HuH-7 (cell line): ENCODE measurements at places on chromosomes 12 and 14.

- no peak for DNase-seq
Observed at GRCh38 chr14:39350866-39351265, 81.4 kb downstream of the FBXO33 start.

GRCh38 chr14:52129721-52130120, 60.9 kb upstream of the NID2 start:
- no peak for DNase-seq

DNA sequence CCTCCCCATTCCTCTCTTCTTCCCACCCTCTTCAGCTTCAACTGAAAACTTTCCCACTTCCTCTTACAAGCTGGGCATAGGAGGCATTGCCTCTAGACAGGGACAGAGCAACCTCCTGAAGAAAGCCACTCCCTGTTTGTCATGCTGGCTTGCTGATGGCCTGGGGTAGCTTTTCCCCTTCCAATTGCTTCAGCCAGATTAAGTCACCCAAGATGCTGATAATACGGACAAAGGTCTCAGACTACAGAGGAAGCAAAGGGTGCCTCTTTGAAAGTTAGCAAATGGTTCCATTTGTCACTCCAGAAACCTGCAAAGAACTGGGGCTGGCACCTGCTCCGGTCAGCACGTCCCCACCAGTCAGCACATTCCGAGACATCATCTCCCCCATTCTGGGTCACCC, 6.0 kb downstream of the KRT2 start:
- DNase-seq = no peak

DNA sequence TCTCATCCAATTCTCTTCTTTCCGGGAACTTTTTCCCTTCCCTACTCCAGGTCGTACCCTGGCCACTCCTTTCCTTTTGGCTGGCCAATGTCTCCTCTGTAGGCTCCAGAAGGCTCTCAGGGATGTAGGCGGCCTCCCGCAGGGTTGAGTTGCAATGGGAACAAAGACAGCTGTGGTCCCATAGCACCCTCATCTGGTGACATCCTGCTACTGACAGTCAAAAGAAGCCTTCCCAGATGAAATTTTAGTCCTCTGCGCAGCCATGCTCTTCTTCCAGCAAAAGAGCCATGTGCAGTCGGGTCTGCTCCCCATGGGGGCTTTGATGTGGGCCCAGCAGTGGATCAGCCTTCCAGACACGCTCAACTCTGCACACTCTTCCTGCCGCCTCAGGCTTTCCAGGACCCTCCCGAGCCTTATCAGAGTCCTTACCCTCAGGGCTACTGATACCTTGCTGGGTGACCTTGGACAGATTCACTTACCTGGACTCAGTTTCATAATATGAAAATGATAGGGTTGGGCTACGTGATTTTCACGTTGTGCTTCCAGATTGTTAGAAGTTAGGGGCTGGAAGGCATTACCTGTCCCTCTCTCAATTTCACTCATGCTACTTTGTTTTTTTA, 5.5 kb upstream of the CELA1 start:
- peak; percentile 85 for DNase-seq

GRCh38 chr12:6950401-6950801, 755 bp upstream of the PTPN6 start:
- peak; percentile 60 for DNase-seq

DNA sequence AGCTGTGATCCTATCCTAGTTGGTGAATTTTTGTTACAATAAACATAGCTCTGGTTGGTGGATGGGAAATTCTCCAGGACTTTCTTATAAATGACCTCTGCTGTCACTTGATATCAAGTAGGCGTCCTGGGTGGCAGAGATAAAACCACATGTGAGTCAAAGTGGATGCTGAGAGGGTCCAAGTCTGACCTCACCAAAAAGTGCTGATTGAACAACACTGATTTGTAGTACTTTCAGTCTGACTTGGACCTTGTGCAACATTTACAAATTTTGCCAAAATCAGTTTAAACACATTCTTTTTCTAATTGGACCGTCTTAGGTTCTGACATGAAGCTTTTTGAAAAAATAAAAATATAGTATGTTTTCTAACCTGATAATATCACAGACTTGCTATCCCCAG, 585.6 kb downstream of the GALC start:
- no peak for DNase-seq

DNA sequence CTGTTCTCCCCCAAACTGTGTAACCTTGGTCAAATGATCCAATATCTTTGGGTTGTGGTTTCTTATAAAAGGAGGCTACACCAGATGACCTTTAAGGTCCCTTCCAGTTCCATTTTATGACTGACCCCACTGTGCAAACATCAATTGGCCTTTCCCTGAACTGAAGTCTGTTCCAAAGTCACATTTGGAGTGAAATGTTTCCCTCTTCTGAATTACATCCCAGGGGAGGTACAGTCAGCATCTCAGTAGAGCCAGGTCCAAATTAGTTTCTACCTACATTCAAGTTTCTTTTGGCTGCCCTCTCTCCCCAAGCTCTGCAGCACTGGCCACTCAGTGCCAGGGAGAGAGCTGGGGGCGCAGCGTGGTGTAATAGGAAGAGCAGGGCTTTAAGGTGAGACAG, 34.4 kb downstream of the LIMA1 start:
- DNase-seq = no peak

DNA sequence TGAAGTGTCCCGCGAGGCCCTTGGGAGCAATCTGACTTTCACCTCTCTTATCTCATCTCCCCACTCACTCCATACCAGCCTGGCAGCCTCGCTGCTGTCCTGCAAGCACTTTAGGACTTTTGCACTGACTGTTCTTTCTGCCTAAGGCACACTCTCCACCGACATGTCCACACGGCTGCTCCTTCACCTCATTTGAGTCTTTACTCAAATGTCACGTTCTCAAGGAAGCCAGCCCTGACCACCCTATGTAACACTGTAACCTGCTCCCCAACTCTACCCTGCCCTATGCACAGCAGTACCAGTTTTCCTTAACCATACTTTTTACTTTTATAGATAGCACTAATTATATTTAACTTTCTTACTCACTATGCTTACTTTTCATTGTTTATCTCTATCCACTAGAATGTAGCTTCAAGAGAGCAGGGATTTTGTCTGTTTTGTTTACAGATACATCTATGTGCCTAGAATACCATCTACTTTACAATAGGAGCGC, 32.0 kb downstream of the PRKD1 start:
- no peak for DNase-seq

DNA sequence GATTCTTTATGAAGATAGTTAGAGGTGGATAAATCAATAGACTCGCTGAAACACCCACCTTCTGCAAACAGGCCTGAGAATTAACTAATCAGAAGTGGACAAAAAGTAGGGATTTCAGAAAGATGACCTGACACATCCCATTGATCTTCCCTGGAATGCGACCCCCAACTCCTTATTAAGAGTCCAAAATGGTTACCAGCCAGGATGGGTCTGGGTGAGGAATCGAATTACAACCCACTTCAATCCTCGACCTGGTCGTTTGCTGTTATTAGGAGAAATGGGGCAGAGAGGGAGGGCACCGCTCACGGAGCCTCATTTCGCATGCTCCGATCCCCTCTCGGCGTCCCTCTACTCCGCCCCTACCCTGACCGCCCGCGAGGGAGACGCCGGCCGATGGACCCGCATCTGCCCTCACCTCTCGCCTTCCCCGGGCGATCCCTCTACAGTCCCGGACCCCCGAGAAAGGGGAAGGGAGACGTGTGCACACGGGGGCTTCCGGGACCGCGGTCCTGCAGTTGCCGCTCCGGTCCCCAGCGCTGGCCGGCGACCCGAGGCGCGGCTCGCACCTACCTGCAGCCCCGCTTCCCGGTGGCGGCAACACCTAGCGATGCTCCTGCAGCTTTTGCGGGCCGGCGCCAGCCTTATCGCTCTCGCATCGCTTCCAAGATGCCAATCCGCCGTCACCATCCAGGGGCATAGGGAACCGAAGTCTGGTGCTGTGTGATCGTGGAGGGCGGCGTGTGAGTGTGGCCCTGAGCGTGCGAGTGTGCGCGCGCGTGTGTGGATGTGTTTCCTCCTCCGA, 69.3 kb upstream of the USP15 start:
- no peak for DNase-seq

DNA sequence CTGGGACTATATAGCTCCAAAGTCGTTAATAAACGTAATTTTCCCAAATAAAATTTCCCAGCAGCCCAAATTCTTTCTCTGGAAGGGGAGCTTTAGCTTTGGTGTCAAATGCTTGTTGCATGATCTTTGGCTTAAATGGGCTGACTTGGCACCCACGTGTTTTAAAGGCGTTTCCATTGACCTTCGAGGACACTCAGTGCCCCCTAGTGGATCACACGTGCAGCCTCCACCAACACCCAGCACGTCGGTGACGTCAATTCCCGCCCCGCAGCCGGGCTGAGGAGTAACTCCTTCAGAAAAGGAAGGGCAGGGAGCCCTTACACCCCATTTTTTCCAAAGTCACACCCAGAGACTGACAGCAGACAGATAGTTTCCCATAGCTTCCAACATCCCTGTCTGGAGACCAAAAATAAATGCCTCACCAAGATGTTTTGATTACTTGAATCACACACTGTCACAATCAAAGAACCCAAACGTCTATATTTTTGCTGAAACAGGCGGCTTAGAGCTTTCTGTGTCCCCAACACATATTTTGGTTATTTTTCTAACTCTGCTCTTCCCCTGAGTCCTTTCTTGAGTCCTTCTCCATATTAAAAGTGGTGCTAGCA, 707.9 kb downstream of the AACS start:
- peak; percentile 17 for DNase-seq

DNA sequence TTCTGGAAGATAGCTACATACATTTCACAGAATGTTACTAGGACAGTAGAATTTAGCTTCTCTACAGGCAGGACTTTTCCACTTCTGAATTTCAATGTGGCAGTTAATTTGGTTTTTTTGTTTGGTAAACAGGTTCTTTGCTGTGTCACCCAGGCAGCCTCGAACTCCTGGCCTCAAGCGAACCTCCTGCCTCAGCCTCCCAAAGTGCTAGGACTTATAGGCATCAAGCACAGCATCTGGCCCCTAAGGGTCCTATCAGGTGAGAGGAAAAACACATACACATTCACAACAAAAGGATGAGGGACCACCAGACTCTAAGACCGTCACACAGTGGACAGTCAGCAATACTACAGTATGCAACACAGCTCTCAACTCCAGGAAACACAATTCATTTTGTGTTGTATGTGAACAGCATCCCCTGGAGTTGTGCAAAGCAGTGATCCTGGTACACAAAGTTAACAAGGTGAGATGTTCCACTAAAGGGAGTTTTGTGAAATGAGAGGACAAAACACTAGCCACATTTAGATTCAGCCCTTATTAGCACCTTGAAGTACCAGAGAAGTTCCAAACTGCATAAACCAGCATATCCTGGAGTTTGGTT, 6.9 kb downstream of the ATP2B1 start:
- DNase-seq = no peak

DNA sequence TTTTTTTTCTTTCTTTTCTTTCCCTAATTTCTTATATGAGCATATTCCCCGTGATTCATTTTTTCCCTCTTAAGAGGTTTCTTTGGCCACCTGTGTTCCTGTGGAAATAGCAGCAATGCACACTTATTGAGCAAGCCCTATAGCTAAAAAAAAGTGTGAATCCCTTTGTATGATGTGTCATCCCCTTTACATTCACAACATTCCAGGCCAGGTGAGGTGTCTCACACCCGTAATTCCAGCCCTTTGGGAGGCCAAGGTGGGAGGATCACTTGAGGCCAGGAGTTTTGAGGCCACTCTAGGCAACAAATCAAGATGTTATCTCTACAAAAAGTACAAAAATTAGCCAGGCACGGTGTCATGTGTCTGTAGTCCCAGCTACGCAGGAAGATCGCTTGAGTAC, 700.4 kb upstream of the TBX3 start:
- no peak for DNase-seq

- no peak for DNase-seq
Observed at GRCh38 chr12:47131011-47131410, 51.3 kb upstream of the AMIGO2 start.

DNA sequence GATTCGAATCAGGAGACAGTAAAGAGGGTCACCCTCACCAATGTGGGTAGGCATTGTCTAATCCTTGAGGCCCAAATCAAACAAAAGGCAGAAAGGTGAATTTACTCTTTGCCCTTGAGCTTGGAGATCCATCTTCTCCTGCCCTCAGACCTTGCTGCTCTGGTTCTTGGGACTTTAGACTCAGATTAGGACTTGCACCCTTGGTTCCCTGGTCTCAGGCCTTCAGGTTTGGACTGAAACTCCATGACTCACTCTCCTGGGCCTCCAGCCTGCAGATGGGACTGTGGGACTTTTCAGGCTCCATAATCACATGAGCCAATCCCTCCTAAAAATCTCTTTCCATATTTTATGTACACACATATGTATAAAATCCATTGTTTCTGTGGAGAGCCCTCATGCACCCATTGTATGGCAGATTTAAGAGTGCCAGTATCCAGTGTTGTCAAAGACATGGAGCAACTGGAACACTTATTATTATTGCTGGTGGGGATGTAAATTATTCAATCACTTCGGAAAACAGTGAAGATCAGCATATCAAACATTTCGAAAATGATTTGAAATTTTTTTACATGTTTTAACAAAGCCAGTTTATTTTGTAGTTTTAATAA, 48.7 kb downstream of the EID3 start:
- no peak for DNase-seq
